ENCODE measurements at places on chromosomes 4 and X.
A peak's percentile ranks its signal among the peaks of the same experiment; 100 is the strongest.

- DNase-seq, result no peak
These were observed 183.4 kb downstream of the ANKRD50 start for GRCh38 chr4:124529131-124529530.

DNA sequence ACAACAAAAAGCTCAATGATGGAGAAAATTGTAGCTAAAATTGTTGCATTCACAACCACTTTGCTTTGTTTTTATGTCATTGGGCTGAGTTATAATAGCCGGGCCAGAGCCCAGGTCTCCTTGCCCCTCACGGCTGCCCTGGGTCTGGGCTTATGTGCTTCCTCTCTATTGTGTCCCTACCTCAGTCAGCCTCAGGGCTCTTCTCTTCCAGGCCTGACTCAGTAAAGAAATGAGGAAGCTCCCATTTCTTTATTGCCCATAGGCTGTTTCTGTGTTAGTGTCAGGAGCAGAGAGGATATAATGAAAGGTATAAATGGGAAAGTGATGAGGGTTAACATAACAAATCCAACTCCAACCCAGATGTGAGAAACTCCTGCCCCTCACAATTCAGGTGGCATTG is 18.0 kb downstream of the BST1 start:
- no peak for DNase-seq

DNA sequence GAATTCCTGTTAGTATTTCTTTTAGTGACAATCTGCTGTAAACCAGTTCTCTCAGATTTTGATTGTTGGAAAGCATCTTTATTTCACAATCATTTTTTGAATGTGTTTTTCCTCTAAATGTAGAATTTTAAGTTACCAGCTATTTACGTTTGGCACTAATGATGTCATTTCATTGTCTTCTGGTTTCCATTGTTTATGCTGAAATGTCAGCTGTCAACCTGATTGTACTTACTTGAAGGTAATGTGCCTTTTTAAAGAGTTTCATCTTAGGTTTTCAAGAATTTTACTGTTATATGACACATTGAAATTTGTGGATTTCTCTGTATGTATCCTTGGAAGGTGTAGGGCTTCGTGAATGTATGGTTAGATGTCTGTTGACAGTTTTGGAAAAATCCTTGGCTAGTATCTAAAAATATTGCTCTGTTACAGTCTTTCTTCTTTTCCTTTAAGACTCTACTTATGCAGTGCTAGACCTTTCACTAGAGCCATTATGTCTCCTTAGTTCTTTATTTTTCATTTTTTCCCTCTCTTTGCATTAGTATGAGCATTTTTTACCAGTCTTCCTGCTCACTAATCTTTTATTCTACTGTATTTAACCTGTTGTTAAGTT is 30.4 kb downstream of the SMAD1 start:
- DNase-seq, result no peak

GRCh38 chrX:10110984-10111363 is 45.8 kb upstream of the CLCN4 start:
- peak; percentile 72 for DNase-seq

DNA sequence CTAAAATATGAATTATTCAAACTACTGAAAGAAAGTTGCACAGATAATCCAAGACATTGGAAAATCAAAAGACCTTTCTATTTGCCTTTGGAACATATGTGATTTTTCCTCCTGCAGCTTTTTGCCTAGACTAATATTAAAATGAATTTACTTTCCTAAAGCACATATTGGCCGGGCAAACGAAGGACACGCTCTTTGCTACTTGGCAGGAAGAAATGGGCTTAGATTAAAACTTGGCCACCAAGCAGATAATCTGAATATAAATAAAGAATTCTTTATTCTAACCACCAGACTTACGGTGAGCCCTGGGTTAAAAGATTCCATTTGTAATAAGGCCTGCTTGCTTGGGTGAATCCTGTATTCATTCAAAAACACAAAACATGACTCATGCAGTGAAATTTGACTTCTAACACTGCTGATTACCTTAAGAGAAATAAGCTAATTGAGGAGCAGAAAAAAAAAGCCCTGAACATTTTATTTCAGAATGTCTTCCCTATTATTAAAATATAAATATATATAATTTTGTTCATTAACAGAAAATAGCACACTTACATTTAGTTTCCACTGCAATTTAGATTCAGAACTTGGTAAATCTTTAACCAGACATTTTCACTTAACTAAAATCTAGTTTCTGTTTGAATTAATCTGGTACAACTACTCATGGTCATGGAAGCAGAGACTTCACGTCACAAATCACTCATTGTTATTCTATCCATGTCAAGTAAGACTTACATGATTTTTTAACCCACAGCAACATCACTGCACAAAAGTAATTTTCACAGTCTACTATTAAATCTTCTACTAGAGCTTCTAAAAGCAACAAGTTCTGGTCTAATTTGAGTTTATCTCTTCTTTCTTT is 116.1 kb upstream of the PLAC1 start:
- no peak for DNase-seq

DNA sequence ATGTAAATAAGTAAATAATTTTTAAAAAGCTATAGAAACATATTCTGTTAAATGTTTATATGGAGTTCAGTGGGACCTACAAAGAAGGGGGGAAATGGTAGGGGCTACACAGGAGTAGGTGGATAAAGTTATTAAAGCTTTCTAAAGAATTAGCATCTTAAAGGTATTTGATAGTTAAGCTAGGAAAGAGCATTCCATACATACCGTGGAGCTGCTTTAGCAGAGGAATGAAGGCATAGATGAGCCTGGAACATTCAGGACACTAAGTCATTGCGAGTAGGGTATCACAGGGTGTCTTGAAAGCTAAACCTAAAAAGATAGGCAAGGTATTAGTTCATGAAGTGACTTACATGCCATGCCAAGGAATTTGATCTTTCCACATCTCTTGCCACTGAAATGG is 60.4 kb downstream of the SLC10A6 start:
- no peak for DNase-seq

DNA sequence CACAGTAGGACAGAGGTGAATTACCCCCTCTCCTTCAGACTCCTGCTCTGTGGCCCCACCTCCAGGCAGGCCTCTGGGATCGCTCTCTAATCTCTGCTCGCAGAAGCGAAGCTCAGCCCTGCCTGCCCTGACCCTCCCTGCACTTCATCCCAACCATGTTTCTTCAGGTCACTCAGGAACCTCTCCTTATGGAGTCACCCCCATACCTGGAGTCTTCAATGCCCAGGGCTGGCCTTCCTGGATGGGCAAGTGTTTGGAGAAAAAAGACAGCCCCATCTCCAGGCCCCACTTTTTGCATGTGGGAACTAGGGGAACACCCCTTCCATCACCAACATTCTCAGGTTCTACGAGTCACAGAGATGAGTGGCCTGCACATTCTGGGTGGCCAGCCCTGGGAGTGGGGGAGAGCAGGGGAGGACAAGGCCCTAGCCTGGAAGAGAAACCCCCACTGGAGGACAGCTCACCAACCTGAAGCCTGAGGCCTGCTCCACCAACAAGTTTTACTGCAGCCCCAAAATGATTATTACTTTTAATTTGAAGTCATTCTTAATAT is 90.8 kb downstream of the PPP2R2C start:
- DNase-seq, result no peak

- no peak for DNase-seq
These were observed 8.1 kb upstream of the LINC00632 start for GRCh38 chrX:140701480-140701879.

DNA sequence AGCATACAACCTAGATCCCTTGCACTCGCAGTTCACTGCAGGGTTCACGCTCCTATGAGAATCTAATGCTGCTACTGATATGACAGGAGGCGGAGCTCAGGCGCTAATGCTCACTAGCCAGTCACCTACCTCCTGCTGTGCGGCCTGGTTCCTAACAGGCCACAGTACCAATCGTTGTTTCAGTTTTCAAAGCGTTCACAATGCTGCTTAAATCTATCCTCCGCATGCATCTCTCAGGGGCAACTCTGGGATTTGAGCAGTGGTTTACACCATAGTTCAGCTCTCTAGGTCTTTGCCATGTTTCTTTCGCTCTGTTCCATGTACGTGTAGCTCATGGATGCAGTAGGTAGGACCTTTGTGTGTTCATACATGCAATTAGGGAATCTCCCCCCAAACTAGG is 47.2 kb downstream of the CLOCK start:
- no peak for DNase-seq

- DNase-seq, result no peak
These were observed 3.5 kb upstream of the ZFP92 start for GRCh38 chrX:153407736-153408135.

- DNase-seq, result no peak
These were observed 28.3 kb upstream of the AP1S2 start for GRCh38 chrX:15882704-15883539.

DNA sequence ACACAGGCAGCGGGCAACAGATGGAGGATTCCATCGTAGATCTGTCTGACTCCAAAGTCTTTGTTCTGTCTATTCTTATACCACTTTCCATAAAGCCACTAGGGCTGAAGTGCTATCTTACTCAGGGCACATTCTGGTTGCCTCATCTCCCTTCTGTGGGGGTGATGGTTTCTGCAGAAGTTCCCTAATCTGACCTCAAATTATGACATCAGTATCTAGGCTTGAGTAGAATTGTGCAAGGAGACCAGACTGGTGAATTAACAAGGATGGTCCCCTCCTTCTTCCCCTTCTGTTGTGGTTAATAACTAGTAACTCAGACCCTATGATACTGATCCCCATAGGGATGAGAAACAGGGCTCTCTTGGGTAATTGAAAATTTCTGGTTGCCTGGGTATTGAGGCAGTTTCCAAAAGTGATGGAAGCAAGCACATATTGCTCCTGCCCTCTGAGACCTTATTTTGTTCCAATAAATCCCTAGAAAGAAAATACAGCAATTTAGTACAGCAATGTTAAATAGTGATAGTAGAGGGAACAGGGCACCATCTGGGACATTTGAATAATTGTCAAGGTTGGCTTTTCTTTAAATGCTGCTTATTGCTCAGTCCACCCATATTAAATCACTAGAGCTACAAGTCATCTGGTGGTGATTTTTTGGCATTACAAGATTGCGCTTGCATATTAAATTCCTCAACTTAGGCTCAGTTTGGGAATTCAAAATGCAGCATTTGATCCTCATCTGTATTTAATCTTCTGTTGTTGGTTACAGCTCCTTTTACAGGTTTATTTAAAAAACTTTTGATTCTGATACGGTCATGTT is 57.3 kb upstream of the AP1S2 start:
- no peak for DNase-seq

DNA sequence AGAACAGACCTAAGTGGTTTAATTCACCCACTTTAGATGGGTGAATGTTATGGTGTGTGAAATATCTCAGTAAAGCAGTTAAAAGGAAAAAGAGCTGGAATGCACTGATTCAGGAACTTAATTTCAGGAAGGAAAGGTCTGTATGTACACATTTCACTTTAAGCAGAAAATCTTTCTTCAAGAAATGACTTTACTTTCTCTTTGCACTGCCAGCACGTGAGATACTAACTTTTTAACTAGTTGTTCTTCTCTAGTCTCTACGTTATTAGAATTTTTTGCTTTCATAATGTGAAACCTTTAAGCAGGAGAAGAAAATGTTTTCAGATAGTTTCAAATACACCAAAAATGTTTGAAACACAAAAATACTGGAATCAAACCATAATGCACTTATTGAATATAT is 18.8 kb downstream of the C4orf46 start:
- DNase-seq, result no peak

DNA sequence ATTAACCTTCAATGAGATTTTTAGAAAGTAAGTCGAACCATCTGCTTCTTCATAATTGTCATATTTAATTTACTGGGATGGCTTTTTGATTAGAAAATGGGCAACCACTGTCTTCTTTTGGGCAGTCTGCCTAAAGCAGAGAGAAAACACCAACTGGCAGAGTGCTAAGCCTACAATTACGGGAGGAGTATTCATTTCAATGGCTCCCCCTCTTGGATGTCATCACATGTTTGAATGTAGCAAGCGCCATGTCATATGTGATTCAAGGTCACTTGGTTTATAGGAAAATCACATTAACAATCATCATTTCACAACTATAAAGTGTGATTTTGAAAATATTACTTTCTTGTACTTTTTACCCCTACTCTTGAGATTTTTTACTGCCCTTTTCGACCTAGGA is 261.9 kb downstream of the FRMPD4 start:
- no peak for DNase-seq

- DNase-seq, result no peak
These were observed 16.0 kb upstream of the RBMXL3 start for GRCh38 chrX:115173181-115173580.

DNA sequence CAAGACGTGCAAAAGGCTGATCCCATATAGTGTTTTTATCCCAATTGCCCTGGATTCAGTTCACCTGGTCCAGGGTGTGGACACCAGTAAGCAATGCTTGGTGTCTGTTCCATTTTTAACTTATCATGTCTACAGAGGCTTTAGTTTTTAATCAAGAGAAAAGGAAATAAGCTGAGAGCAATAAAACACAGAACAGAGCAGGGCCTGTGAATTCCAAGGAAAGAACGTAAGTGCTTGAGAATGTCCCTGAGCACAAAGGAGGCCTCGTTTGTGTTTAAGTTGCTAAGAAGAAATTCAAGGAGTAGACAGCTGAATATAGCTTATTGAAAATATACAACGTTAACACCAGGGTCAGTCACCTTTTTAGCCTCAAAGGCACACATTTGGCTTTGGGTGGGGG is 191.3 kb downstream of the GPC3 start:
- no peak for DNase-seq

GRCh38 chr4:151659601-151660364 is 101.0 kb downstream of the GATB start:
- no peak for DNase-seq

- DNase-seq, result no peak
These were observed 960 bp upstream of the IL1RAPL1 start for GRCh38 chrX:28586286-28586685.

DNA sequence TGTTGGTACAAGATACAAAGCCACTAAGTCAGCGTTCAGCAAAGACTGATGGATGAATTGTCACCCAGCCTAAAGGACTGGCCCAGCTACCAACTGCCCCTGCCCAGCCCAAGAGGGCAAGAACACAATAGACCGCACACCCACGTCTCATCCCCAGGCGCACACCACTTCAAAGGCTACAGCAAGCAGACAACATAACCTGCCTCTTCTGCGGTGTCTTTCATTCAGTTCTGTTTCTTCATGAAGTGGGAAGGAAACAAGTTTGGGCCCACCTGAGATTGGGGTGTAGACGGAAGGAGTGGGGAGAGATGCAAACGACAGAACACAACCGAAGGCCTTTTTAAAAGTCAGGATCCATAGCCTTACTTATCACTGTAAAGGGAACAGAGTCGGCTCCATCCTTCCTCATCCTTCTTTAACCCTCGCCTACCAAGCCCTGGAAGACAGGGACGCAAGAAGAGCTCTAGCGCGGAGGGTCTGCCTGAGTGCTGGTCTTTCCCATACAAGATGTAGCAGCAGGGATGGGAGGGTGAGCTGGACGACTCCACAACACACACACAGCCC is 691 bp downstream of the SCARB2 start:
- no peak for DNase-seq
